ENCODE measurements at places on chromosomes 11 and 22.
A peak's percentile ranks its signal among the peaks of the same experiment; 100 is the strongest.

- DNase-seq = no peak
Measured at GRCh38 chr22:43946384-43946667, 8.9 kb upstream of the SAMM50 start.

DNA sequence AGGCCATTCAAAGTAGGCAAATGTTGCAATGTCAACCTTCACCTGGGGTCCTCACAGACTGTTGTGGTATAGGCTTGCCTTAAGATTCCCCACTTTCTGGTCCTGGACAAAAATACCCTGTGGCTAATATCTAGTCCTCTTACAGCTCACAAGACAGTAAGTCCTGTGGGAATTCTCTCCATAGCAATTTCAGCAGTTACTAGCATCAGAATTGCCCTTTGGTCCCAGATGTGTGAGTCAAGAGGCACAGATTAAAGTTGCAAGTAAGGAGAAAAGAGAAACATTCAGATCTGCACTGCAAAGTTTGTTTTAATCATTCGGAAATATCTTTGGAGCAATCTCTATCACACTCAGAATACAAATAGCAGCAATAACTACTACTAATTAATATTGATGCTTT, 420.2 kb downstream of the NTM start:
- no peak for DNase-seq

DNA sequence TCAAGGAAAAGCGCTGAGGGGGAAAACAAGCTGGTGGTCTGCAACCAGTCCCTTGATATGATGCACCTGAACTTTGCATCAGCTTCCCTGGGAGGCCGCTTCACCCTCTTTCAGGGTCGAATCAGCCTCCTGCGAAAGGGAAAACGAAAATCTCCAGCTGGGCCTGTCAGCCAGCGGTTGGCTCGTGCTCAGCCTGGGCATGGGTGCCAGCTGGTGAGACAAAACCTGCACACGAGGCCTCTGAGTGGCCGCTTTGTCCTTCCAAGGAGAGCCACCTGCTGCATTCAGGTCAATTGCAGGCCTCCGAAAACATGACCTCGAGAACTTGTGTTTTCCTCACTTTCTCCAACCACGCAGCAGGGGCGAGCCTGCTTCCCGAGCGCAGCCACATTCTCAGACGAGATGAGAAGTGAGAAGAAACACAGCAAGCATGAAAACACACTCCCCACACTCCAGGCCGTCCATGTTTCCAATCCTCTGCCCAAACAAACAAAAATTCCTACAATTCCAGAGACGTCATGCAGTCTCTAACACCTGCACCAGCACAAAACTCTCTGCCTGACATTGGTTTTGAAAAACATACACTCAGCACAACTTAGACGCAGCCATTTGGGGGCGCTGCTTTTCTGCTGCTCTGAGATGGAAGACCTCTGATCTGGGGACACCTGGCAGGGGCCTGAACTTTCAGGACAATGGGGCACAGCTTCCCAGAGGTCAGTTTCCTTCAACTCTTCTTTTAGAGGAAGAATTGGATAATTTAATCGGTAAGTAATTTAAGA, 77.1 kb downstream of the DHCR7 start:
- DNase-seq = no peak

- DNase-seq = peak; percentile 35
Measured at GRCh38 chr11:77140231-77140851, 12.3 kb downstream of the MYO7A start.

GRCh38 chr11:76382209-76382608, 1.1 kb downstream of the GVQW3 start:
- DNase-seq = no peak

GRCh38 chr11:115644856-115645255, 140.6 kb upstream of the CADM1 start:
- no peak for DNase-seq

- DNase-seq = no peak
Measured at GRCh38 chr11:84924154-84924692, 702.9 kb downstream of the DLG2 start.

GRCh38 chr11:45949992-45950407, 27.5 kb downstream of the LARGE2 start:
- DNase-seq = no peak

DNA sequence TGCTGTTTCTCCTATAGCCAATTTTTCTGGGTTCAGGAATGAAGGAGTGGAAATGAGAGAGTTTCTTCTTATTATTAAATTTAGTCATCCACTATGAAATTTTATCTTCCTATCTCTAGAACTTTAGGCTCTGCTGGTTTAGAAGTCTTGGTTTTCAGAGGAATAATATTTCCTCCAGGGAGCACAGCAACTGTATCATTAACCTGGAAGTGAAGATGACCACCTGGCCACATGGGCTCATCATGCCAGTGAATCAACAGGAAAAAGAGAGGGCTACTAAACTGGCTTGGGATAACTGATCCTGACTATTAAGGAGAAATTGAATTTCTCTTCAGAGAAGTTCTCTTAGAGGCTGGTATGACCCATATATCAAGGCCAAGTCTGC, 44.4 kb downstream of the ADM start:
- DNase-seq = no peak

GRCh38 chr11:70489276-70489675, 90.9 kb downstream of the CTTN start:
- no peak for DNase-seq

- DNase-seq = no peak
Measured at GRCh38 chr11:40405614-40406013, 1053.8 kb downstream of the LRRC4C start.

GRCh38 chr11:10667521-10667885, 26.1 kb downstream of the IRAG1 start:
- no peak for DNase-seq

GRCh38 chr22:46806794-46807193, 44.3 kb downstream of the TBC1D22A start:
- no peak for DNase-seq

DNA sequence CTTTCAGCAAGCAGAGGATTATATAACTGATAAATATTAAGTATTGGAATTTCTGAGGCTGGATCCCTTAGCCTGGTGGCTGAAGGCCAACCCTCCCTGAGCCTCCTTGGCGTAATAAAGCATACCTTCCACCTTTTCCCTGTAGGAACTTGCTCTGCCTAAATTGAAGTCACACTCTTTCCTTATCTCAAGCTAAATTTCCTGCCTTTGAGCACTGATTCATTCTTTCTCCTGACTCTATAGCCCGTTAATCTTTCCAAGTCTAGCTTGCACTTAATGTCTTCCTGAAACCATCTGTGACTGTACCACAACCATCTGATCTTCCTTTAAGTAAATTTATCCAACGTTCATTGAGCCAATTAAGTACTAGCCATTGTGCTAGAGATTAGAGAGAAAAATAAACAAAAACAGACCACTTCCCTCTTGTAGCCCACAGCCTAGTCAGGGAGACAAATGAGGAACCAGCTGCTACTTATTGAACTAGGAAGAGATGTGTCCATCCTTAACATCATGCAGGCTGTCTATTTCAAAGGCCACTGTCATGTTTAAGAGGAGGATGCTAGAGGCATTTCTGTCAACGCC, 62.9 kb downstream of the GRK3 start:
- DNase-seq = no peak

Data from lung (tissue), 17 donors.